AG09309 (cell line): ENCODE measurements at places on chromosomes 3 and 15.

GRCh38 chr3:165852711-165853110 lies 15.5 kb upstream of the BCHE start:
- no peak for DNase-seq

DNA sequence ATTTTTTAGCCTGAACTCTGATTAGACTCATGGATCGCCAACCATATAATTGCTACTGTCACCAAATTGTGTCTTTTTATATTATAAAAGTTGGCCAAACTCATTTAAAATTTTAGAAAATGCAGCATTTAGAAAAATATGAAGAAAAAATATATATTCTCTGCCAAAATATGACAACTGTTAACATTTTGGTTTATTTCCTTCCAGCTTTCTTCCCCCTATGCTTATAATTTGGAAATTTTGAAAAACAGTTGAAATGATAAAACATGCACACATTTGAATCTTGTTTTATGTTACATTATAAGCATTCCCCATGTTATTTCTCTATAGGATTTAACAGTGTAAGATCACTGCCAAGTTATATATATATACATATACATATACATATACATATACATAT lies 1112.8 kb downstream of the TUSC7 start:
- no peak for DNase-seq

DNA sequence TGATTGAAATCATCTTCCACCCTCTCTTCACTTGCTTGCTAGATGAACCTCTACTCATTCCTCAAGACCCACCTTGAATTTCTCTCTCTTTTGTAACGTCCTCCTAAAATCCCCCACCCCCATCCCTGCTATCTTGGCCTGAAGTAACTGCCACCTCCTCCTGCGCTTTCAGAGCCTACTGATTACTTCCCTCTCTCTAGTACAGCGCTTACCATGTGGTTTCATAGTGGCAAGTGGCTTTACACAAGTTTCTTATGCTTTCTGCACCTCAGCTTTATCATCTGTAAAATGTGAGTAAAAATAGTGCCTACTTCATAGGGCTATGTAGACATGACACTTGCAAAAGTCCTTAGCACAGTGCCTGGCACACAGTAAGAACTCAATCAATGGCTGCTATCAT lies 28.7 kb upstream of the DAZL start:
- no peak for DNase-seq

GRCh38 chr15:55003965-55004873 lies 192.5 kb downstream of the RSL24D1 start:
- DNase-seq: no peak

DNA sequence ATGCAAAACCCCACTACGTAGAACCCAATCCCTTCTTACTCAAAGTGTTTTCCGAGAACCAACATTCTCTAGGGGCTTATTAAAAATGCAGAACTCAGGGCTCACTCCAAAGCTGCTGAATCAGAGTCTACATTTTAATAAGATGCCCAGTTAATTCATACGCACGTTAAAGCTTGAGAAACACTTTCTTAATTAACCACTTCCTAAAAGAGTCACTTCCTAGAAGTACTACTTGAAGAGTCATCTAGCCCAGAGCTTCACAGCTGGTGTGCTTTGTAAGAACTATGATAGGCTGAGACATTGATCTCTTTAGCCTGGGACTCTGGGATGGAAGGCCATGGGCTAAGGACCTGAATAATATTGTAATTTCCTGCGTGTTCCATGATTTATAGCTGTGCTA lies 9.0 kb downstream of the COL6A5 start:
- no peak for DNase-seq

- DNase-seq: no peak
These were observed 135.0 kb downstream of the IMPG2 start for GRCh38 chr3:101185341-101185740.

- DNase-seq: no peak
These were observed 18.9 kb downstream of the RGMA start for GRCh38 chr15:93070132-93070531.

GRCh38 chr15:31135523-31135922 lies 34.0 kb upstream of the TRPM1 start:
- no peak for DNase-seq

DNA sequence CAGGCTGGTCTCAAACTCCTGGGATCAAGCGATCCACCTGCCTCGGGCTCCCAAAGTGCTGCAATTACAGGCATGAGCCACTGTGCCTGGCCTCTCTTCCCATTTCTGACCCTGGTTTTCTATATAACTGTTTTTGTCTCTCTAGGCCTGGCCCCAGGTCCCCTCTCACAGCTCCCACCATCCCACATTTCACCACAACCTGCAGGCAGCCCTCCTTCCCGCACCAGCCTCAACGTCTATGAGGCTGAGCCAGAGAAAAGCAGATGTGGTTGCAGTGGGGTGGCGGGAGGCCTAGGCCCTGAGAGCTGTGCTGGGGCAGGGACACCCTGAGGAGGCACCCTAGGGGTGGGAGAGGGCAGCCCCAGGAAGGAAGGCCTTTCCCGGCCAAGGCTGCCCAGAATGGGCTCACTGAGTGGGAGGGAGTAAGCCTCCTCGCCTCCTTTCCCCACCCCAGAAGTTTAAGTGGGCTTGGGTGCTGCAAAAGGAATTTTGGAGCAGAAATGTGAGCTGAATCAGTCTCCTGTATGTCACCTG lies 99.7 kb downstream of the LSM3 start:
- DNase-seq: no peak

GRCh38 chr15:38134252-38134651 lies 118.4 kb upstream of the SPRED1 start:
- no peak for DNase-seq

DNA sequence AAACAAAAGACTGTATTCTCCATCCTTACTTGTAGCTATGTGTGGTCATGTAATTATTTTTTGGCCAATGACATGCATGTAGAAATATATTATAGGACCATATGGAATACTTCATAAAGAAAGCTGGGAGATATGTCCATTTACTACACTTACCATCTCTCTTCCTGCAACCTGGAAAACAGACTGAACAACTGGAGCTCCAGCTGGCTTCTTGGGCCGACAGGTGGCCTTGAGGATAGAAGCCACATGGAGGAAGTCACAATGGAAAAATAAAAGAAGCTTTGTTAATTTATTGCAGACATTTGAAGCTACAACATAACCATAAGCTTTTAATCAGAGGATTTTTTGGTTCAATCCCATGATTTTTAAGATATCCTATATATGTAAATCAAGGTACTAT lies 167.9 kb upstream of the CBLB start:
- DNase-seq: no peak

DNA sequence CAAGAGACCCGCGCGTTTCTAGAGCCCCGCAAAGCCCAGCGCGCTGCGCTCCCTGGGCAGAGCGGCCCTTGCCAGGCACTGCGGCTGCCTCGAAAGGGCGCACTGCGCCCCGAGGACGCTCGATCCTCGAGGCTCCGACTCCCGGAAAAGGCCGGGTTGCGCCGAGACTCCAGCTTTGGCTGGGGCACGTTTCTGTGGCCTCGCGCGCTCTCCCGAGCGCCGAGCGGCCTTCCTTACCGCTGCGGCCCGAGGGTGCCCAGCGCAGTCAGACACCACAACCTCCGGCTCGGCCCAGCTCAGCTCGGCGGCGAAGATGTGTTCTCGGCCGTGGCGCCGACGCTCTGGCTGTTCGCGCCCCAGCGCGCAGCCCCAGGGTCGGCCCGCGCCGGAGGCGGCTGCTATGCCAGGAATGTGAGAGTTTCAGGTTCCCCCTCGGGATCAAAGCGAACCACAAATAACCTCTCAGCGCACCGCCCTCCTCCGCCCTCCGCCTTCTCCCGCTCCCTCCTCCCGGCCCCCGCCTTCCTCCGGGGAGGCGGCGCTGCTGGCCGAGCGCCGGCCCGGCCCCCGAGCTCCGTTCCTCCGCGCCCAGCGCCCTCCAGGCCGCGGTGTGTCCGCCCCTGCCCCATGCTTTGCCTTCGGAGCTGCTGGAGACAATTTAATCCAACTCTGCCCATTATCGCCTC lies at the start of gene AMOTL2:
TSS of gene AMOTL2 (minus strand) at position 343 of the 686 bp plus-strand sequence. CDS start 3,014 bp downstream, outside the sequence.
- DNase-seq: peak; percentile 90

DNA sequence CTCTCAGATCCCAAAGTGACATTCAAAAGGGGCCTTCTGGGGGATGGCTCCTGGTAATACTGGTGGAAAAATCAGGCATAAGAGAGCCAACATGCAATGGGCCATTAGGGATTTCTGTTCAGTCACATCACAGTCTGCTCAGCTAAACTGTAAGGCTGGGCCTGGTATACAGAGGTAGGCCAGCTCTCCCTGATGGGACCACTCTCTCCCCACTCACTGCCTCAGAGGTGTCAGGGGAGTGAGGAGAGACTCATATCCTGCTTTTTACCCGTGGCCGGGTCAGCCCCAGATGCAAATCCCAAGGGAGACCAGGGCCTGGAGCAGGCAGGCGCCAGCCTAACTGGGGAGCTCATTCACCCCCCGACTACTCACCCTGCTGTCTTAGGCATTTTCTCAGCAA lies 48.1 kb upstream of the TPM1 start:
- no peak for DNase-seq

DNA sequence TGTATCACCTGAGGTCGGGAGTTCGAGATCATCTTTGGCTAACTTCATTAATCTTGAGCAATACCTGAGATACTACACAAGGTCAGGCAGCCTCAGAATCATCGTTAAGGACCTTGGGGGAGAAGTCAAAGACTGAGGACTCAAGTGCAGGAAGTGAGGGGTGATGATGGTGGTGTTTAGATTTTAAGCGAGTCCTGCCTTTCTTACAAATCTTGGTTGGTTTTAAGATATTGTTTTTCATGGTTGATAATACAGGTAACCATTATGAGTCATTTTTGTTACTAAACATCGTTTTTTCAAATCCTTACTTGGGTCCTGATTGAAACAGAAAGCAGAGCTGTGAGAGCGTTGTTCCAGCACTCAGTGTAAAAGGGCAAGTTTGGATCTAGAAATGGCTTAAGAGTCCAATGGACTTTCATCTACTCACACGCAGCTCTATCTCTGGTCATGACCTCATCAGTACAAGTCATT lies 4.1 kb downstream of the RASGRP1 start:
- DNase-seq: no peak

- DNase-seq: no peak
These were observed 152.6 kb downstream of the RSL24D1 start for GRCh38 chr15:55044162-55044561.

- no peak for DNase-seq
These were observed 264.0 kb downstream of the TIGIT start for GRCh38 chr3:114557791-114558190.

- DNase-seq: peak; percentile 58
These were observed at the start of gene AMIGO3 for GRCh38 chr3:49719214-49719884. AMIGO3 (minus strand) TSS chr3:49719684; CDS start chr3:49719465, 219 bp downstream.

DNA sequence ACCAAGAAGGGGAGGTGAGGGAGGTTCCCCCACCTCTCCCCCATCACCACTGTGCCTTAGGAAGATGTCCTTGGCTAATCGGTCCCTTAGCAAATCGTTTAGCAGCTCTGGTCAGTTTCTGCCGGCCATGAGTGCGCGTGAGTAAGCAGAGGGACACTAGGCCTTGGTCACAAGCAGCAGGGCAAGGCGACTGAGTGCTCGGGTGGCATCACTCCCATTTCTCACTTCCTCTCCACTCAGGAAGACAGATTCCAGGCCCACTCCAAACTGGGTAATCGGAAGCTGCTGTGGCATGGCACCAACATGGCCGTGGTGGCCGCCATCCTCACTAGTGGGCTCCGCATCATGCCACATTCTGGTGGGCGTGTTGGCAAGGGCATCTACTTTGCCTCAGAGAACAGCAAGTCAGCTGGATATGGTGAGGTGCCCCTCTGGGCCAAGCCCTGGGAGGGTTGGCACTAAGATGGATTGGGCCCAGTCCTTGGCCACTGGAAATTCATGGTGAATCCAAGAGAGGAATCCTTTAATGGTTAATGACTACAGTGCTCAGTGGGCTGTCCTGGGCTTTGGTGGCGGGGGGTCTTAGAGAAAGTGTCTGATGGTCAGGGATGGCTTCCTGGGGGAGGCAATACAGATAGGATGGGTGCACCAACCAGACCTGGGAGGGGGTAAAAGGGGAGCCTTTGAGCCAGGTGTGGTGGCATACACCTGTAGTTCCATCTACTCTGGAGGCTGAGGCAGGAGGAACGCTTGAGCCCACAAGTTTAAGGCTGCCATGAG lies 4.0 kb downstream of the PARP3 start:
- DNase-seq: no peak
